AG10803 (cell line): ENCODE measurements at places on chromosomes 16 and 17.

GRCh38 chr16:70470927-70471341 lies 16.5 kb downstream of the FCSK start:
- DNase-seq = no peak

GRCh38 chr16:88739139-88739976 lies 33.1 kb downstream of the CTU2 start:
- DNase-seq = no peak

GRCh38 chr17:20256144-20256543 lies 211.2 kb downstream of the LGALS9B start:
- no peak for DNase-seq

DNA sequence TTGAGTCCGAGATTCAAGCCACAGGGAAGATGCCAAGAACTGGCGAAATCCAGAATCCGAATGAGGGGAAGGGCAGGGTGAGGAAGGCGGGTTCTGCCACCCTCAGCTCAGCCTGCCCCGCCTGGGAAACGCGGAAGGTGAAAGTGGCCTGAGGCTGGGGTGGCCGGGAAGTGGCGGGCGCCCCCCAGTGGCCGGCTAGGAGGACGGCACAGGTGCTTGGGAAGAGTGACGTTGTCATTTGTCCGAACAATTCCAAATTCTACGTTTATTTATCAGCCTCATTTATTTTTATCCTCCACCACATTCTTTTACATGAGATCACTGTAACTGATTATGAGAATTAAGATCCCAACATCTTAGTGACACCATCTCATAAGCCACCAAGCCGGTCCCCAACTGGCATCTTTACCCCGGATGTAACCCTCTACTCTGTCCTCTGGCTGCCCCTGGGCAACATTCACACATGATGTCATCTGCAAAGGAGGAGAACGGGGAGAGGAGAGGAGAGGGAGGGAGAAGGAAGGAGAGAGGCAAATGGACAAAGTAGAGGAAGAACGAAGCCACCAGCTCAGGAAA lies 21.3 kb downstream of the SRCIN1 start:
- DNase-seq = peak; percentile 54
